ENCODE measurements at places on chromosomes 13 and 19.

GRCh38 chr13:75512253-75512652 lies 25.4 kb downstream of the COMMD6 start:
- no peak for DNase-seq

DNA sequence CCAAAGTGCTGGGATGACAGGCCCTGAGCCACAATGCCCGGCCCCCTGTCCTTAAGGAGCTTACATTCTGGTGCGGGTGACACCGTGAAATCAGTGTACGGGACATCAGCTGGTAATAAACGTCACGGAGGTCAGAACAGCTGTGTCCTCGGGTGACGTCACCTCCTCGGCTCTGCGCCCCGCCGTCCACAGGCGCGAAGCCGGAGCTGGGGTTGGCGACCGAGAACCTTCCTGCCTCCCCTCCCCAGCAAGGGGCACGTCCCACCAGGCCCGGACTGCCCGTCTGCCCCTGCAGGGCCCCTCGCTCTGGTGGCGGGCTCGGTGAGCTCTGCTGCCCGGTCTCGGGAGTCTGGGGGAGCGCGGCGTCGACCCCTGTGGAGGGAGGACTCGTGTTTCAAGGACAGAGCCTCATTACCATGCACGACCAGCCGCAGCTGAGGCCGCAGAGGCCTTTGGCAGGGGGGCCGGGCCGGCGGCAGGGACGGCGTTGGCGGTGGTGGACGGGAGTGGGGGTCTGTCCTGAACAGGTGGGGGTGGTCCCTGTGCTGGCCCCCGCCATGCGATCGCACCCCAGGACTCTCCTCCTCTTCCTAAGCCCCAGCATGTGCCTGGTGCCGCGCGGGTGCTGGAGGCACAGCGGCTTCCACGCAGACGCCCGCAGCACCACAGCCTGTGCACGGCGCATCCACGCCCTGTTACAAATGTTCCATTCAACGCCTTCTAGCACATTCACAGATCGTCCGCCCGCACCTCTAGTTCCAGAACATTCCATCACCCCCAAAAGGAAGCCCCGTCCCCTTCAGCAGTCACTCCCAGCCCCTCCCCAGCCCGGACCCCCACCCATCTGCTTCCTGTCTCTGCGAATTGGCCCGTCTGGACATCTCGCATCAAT lies 5.4 kb downstream of the LINGO3 start:
- DNase-seq: no peak

- DNase-seq: no peak
Observed at GRCh38 chr19:31890230-31890629, 455.2 kb upstream of the ZNF507 start.

- no peak for DNase-seq
Observed at GRCh38 chr19:7265963-7266362, 28.3 kb downstream of the INSR start.

DNA sequence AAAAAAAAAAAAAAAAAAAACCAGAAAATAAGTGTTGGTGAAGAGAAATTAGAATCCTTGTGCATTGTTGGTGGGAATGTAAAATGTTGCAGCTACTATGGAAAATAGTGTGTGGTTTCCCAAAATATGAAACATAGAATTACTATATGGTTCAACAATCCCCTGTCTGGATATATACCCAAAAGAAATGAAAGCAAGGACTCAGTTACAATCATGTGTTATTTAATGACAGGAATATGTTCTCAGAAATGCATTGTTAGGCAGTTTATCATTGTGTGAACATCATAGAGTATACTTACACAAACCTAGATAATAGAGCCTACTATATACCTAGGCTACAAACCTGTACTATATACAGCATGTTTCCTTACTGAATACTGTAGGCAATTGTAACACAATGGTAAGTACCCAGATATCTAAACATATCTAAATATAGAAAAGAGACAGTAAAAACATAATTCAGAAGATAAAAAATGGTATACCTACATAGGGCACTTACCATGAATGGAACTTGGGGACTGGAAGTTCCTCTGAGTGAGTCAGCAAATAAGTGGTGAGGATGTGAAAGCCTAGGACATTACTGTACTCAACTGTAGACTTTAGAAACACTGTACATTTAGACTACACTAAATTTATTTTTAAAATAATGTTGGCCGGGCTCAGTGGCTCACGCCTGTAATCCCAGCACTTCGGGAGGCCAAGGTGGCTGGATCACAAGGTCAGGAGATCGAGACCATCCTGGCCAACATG lies 25.7 kb upstream of the SLC7A1 start:
- no peak for DNase-seq

DNA sequence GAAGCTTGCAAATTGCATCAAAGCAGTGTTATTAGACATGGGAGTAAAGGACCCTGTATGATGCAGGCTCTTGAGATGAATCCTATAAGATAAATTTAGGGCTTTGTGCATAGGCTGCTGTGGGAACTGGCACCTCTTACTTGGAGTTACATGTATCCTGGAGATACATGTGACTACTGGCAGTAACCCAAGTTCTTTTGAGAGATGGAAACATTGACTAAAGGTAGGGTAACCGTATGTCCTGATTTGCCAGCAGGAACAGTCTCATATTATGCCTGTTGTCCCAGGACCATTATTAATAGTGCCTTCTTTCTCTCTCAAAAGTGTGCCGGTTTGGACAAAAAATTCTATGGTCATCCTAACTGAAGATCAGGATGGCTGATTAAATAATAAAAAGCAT lies 195.4 kb downstream of the LACC1 start:
- DNase-seq: no peak

DNA sequence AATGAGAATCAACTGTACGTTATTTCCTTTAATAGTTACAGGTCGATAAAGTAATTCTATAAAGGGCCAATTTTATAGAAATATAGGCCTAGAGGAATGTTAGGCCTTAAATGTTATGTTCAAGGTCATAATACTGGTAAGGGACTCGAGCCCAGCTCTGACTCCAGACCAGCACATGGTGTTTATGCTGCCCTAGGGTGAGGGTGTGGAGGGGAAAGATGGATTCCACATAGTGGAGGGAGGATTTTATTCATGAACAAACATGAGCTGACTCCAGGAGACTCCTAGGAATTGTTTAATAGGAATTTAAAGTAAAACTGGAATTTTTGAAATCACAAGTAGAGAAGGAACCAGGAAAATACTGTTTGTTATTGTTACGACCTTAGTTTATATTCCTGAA lies 139.9 kb downstream of the LACC1 start:
- DNase-seq: no peak

DNA sequence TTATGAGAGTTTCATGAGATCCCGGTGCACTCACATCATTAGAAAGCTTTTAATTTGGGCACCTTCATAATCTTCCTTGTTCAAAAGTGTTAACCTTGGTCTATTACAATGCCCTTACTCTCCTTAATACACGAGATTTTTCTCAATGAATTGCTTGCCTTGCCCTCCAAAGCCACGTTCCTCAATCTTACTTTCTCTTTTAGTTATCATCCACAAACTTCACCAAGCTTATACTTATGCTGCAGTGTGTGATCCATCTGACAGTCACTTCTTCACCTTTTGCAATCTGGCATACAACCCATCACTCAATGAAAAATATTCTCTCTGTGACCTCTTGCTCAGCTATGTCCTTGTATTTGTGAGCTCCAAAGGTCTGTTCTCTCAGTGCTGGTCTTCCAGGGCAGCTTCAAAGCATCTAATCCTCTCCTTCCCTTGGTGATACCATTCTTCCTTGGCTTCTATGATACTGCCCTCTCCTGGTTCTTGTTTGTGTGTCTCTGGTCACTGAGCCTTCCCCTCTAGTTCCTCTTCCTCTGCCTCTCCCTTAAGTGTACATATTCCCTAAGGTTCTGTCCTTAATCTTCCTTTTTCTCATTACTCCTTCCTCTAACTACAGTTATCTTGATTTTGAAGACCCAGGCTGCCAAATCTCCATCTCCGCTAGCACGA lies 202.2 kb upstream of the STARD13 start:
- DNase-seq: no peak

- DNase-seq: no peak
Observed at GRCh38 chr19:17765069-17765618, 13.9 kb downstream of the FCHO1 start.

DNA sequence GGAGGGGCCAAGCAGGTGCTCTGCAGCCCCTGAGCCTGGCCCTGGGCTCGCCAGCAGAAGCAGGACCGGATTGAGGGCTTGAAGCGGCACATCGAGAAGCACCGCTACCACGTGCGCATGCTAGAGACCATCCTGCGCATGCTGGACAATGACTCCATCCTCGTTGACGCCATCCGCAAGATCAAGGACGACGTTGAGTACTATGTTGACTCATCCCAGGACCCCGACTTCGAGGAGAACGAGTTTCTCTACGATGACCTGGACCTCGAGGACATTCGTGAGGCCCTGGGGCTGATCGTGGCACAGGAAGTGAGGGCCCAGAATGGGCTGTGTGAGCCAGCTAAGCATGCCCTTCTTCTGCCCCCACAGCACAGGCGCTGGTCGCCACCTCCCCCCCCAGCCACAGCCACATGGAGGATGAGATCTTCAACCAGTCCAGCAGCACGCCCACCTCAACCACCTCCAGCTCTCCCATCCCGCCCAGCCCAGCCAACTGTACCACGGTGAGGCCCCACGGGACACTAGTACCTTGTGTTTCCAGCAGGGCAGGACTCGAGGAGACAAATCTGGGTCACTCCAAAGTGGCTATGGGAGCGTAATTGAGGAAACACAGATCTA lies 8.1 kb downstream of the CNOT3 start:
- DNase-seq: no peak

DNA sequence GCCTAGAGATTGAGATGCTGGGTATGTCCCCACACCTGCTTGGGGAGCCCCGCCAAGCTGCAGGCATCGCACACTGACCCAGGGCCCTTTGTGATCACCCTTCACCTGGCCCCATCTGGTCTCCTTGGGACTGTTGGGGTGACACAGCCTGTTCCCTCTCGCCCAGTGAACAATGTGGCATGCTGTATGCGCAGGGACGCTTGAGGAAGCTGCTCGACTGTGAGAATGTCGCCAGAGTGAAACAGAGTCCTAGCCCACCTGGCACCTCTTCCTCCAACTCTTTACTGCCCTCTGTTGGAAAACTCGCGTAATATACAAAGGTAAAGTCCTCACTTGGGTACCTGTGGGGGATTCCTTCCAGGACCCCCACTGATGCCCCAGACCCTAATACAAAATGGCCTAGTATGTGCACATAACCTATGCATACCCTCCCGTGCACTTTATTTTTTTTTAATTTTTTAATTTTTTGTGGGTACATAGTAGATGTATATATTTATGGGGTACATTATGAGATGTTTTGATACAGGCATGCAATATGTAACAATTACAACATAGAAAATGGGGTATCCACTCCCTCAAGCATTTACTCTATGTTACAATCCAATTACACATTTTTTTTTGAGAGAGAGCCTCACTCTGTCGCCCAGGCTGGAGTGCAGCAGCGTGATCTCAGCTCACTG lies 9.0 kb downstream of the BLOC1S3 start:
- no peak for DNase-seq

- no peak for DNase-seq
Observed at GRCh38 chr19:51765086-51765485, 4.1 kb downstream of the FPR2 start.

DNA sequence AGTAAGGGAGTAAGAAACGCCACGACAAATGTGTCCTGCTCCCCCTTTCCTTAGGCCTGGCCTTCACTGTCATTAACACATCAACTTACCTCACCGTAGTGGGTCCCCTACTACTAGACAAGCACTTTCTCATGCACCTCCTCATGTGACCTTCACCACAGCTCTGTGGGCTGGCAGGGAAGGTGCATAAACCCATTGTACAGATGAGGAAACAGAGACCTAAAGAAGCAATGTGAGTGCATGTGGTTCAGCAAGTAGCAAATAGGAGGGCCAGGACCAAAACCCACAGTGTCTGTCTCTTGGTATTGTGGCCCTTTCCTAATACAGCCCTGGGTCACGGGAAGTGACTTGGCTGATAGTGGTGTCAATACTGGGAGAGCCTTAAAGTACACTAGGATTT lies 5.3 kb downstream of the CCDC70 start:
- no peak for DNase-seq

DNA sequence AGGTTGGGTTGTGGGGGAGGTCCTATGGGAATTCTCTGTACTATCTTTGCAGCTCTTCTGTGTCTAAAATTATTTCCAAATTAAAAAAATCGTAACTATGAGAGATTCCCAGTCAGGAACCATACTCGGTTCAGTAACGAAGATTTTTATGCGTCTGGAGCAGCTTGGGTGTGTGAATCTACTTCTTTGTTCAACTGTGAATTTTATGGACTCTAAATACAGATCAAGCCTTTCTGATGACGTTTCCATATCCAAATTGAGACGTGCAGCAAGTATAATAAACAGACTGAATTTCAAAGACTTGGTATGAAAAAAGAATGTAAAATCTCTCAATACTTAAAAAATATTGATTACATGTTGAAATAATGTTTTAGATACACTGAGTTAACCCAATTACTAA lies 30.9 kb downstream of the MLLT1 start:
- no peak for DNase-seq

Data from uterus (tissue), 4 donors.